Mesangial cell (primary cell): ENCODE measurements at places on chromosomes 2 and 18. TPM values are rescaled to one million over a fixed set of nuclear protein-coding genes. Genes with fewer than 3 reads are reported as not detected.

The DSG1 gene
- not detected in 2 replicates for total RNA-seq

The SERPINB13 gene
- total RNA-seq = not detected in 2 replicates

The MROH2A gene
- not detected in 2 replicates for total RNA-seq

The CREG2 gene
- 2.8 TPM in 1 of 2 replicates, not detected in the other for total RNA-seq

The ALK gene
- not detected in 2 replicates for total RNA-seq

The SDC1 gene
- 65.5 and 86.7 TPM in 2 replicates for total RNA-seq

The INO80C gene
- 3.2 and 7.3 TPM in 2 replicates for total RNA-seq

The KANSL3 gene
- 21.3 and 33.5 TPM in 2 replicates for total RNA-seq

The SUCLG1 gene
- 39.4 and 46.6 TPM in 2 replicates for total RNA-seq

The FAM117B gene
- 3.3 and 10.8 TPM in 2 replicates for total RNA-seq

The CENPA gene
- 4.6 and 51.2 TPM in 2 replicates for total RNA-seq

The PARD3B gene
- total RNA-seq = 2.0 and 5.5 TPM in 2 replicates

The IMPACT gene
- 12.5 and 19.5 TPM in 2 replicates for total RNA-seq

The POTEF gene
- 0.16 TPM in 1 of 2 replicates, not detected in the other for total RNA-seq

The PSD4 gene
- 2.6 and 8.5 TPM in 2 replicates for total RNA-seq

The FBXO41 gene
- 2.4 and 3.8 TPM in 2 replicates for total RNA-seq

The LRP2 gene
- under 0.01 and 6.1 TPM in 2 replicates for total RNA-seq

The SERPINB5 gene
- total RNA-seq = 0.13 TPM in 1 of 2 replicates, not detected in the other

The CXCR4 gene
- total RNA-seq = not detected in 2 replicates

The CSRNP3 gene
- 0.81 and 1.4 TPM in 2 replicates for total RNA-seq

The LOXHD1 gene
- not detected in 2 replicates for total RNA-seq

The TSPYL6 gene
- not detected in 2 replicates for total RNA-seq

The SESTD1 gene
- total RNA-seq = 8.8 and 9.1 TPM in 2 replicates

The POTEJ gene
- not detected in 2 replicates for total RNA-seq

The IL1B gene
- 0.49 TPM in 1 of 2 replicates, not detected in the other for total RNA-seq
